ENCODE measurements at places on chromosomes 1 and 21. TPM values are rescaled to one million over a fixed set of nuclear protein-coding genes. Genes with fewer than 3 reads are reported as not detected.

Gene PCAT6
- 3.0 TPM for total RNA-seq

Gene TGFB2
- 94.8 TPM for total RNA-seq

Gene POU2F1
- 7.4 TPM for total RNA-seq

Gene KLHL17
- 14.7 TPM for total RNA-seq

Gene CELA3B
- not detected for total RNA-seq

Gene RAD54L
- total RNA-seq: 16.0 TPM

Gene KRTAP10-9
- not detected for total RNA-seq

Gene CFHR1
- not detected for total RNA-seq
